HuH-7 (cell line): ENCODE measurements at places on chromosomes 1 and 21.

DNA sequence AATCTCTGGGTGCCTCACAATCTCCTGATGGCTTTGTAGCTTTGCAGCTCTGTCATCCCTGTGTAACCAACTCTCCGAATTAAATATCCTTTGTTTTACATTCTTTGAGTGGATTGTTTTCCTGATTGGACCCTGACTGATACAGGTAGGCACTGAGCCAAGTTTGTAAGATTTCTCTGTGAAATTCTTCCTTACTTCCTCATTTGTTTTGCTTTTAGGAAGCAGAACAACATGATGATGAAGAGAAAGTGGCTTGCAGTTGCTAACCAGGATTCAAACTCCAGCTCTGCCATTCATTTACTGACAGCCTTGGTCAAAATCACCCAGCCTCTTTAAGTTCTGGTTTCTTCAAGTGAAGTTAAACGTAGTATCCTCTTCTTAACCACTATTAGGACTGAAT lies 452.3 kb downstream of the OMA1 start:
- DNase-seq: no peak

DNA sequence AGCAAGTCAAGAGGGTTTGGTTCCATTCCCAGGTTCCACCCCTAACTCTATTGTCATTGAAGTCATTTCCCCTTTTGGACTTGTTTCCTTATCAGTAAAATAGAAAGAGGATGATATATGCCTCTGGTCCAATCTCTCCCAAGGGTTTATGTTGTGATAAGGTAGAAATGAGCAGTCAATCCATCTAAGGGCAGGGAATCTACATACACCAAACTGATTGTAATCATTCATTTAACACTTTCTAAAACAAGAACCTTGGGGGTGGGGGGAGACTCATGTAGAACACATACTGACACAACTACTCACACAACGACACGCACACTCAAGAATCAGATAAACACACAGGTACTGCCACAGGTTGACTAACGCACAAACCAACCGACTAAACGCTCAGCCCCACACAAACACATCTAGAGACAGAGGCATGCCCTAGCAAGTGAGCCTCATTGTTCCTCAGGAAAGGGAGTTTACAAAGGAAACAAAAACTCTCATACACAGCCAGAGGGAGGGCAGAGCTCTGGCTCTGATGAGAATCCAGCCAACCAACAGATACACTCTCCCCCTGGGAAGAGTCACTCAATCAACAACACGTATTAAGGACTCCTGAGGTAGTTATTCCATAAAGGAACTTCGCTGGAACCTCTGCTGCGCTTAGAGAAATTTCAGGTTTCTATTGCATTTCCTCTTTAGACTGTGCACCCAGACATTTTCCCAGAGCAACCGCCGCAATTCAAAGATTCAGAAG lies 1.0 kb downstream of the F11R start:
- DNase-seq: no peak

- DNase-seq: no peak
These were observed 93.0 kb downstream of the NUF2 start for GRCh38 chr1:163414778-163415177.

- DNase-seq: no peak
These were observed 35.4 kb upstream of the ENAH start for GRCh38 chr1:225688345-225688744.

GRCh38 chr1:147496571-147497210 lies 44.6 kb upstream of the BCL9 start:
- DNase-seq: peak; percentile 9

DNA sequence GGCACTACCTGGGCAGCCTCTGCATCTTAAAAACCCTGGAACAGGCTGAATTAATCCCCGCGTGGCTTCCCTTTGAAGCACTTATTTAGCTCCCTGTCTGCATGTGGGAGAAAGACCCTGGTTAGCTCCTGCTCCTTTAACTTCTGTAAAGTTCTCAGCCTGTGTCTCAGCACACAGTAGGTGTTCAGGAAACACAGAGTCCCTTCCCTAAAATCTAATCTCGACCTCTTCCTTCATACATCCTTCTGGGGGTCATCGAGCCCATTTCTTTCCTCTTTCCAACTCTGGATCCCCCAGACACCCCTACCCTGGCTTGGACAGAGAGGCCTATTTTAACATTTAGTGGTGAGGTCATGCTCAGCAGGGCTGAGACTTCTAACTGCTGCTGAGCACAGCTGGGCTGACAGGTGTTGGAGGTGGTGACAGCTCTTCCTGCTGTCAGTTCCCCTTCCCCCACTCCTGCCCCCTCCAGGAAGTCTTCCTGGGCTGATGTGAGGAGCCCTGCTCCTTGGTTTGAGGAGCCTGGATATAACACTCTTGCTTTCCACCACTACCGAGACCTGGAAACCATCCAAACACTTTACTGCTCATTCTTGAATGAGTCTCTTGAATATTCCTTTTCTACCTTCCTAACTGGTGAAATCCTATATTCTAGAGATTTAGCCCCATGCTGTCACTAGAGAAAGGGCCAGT lies 5.3 kb downstream of the E2F2 start:
- no peak for DNase-seq

- DNase-seq: no peak
These were observed 14.1 kb upstream of the RABGGTB start for GRCh38 chr1:75771978-75772377.

- DNase-seq: no peak
These were observed 45.3 kb downstream of the PALMD start for GRCh38 chr1:99691175-99691574.

DNA sequence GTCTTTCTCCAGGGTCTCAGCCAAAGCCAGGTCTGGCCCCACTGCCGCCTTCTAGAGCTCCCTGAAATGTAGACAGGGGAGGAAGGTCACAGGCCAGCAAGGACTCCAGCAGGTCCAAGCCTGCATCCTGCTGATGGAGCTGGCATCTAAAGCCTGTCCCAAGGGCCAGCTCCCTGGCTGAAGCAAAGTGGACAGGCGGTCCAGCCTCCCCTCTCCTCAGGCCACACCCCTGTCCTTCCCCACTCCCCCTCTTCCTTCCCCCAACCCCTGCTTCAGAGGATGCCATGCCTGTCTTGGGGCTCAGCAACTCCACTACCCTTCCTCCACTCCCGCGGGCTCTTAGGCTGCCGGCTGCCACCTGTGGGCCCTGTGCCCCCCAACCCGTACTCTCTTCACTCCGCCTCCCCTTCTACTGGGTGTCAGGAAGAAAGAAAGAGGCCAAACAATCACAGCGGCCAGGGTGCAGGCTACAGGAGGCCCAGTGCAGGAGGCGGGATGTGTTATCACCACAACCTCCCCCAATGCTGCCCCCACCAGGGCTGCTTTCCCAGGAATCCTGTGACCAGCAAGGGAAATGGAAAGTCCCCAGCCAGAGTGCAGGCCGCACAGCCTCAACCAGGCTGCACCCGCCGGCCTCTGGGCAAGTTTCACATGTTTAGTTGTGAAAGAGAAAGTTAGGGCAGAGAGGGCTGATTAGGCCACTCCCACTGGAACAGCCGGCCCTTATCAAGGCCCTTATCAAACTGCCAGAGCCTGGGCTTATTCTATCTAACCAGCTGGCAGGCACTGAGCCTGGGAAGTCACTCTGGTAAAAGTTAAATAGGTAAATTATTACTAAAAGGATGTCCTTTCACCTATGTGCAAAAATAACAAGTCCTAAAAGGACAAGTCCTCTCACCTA lies 34.1 kb downstream of the ACOT7 start:
- peak; percentile 81 for DNase-seq

GRCh38 chr1:232509570-232509969 lies 120.4 kb downstream of the SIPA1L2 start:
- DNase-seq: peak; percentile 40

- no peak for DNase-seq
These were observed 87.4 kb downstream of the PLXNA2 start for GRCh38 chr1:208156741-208157140.

DNA sequence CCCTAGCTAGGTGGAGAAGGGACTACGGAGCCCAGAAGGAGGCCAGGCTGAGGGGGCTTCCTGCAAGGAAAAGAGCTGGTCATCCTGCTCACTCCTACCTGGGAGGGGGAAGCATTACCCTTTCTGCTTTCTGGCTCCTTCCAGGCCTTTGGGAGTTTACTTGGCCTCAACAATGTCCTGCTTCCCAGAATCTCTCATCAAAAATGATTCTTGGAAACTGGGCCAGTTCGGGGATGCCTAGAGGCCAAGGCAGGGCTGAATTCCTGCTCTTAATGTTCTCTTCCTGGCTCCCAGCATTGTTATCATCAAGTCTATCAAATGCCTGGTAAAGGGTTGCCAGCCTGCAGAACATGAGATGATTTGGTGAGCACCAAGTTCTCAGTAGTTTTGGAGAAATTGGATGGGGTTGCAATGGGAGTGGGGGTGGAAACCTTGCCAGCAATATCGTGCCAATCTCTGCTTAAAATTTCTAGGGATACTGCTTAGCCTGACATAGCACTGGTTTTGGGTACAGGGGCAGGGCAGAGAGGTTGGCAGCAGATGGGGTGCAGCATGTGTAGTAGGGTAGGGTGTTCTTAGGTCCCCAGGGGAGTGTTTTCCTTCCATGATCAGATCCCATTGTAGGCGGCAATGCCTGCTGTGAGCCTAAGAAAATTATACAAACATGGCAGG lies 7.7 kb upstream of the PAFAH2 start:
- DNase-seq: no peak
